Right hindlimb (tissue), 1 donor: ENCODE measurements at places on chromosomes 5 and 9.

DNA sequence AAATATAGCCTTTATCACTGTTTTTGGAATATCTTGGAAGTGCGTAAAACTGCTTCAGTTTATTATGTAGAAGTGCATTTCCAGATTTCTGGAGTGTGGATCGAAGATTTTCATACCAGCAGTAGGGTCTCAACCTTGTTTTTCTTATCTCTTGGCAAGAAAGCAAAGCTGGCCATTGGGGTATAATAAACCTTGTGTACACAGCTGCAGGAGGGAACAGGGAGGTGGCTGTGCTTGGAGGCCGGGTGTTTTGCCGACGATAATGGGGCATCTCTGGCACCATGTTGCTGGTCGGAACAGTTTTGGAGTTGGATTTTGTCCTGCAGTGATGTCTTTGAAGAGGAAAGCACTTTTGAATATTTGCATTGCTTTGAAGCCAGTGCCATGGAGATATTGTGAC, 308.8 kb upstream of the DMRT1 start:
- no peak for DNase-seq

GRCh38 chr5:111548992-111549649, 36.8 kb upstream of the STARD4 start:
- no peak for DNase-seq

- DNase-seq = no peak
These were observed 104.3 kb upstream of the PCSK1 start for GRCh38 chr5:96537386-96537785.

DNA sequence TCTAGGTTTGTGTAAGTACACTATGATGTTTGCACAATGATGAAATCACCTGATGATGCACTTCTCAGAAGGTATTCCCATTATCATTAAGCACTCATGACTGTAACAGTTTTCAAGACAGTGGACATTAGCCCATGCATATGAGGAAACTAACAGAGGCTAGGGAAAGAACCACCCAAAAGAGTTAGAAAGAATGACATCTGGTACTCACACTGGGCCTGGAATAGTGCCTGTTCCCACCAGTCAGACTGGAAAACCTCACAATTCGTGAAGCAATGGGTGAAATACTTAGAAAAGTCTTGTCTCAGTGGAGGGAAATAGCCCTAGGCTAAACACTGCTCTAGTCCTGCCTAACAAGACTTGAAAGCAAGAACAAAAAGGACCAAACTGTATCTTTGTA, 117.4 kb upstream of the GDNF start:
- no peak for DNase-seq

DNA sequence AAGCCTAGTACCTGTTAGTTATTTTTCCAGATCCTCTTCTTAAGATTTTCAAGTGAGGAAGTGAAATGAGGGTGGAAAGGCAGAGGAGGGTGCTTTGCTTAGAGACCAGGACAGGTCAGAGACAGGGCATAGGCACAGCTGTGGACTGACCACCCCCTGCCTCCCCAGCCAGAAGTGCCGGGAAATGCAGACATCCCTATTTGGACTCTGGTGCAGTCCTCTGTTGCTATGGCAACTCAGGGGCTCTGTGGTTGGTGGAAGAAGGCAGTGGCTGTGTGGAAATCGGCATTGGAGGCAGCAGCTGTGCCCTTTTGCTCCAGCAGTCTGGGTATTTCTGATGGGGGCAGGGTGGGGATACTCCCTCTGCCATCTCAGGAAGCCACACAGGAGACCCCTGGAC, 43.3 kb upstream of the NDFIP1 start:
- DNase-seq = peak; percentile 78
